ENCODE measurements at places on chromosomes 2 and 18.

DNA sequence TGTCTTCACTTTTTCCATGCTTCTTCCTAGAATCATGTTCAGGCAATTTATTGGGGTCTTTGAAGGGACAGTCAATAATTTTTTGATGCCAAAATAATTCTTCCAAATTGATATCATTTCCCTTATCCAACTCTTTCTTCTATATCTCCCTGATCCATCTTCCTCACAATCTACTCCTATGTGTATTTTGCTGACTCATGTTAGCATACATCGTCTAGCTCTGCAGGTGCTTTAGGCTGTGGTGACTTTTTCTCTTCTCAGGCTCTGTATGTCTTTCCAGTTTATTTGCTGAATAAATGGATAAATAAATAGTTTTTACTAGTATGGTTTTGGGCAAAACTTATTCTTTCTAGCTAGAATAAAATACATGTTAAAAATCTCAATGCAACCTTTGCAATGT is 1650.9 kb upstream of the TMEFF2 start:
- no peak for DNase-seq

DNA sequence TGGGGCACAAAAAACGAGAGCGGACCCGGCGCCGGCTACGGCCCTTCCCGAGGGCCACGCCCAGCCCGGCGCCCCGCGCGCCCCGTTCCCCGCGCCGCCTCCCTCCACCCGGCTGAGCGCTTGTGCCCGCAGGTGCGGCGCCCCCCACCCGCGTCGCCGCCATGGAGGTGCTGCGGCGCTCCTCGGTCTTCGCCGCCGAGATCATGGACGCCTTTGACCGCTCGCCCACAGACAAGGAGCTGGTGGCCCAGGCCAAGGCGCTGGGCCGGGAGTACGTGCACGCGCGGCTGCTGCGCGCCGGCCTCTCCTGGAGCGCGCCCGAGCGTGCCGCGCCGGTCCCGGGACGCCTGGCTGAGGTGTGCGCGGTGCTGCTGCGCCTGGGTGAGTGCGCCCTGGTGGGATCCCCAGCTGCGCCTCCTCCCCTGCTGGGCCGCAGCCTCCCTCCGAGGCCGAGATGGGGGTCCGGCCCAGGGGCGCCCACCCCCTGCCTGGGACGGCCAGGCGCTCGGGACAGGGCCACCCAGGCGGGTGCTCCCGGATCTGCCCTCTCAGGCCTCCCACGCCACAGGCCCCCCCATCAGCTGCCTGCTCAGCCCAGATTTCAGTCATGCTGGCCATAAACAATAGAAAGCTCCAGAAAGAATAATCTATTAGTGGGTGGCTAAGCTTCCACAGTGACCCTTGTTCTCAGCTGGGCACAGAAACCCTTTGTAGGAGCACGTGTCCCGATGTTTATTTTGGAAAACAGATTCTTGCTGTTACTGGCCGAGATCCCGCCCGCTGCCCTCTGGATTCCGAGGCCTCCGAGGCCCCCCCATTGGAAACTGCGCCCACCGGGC is 997 bp downstream of the BOK start:
- DNase-seq, result no peak

GRCh38 chr2:46336283-46336959 is 39.2 kb downstream of the EPAS1 start:
- DNase-seq, result no peak

- no peak for DNase-seq
Measured at GRCh38 chr2:231515603-231516002, 14.6 kb downstream of the NMUR1 start.

- no peak for DNase-seq
Measured at GRCh38 chr2:204964414-204964813, 419.1 kb downstream of the PARD3B start.

DNA sequence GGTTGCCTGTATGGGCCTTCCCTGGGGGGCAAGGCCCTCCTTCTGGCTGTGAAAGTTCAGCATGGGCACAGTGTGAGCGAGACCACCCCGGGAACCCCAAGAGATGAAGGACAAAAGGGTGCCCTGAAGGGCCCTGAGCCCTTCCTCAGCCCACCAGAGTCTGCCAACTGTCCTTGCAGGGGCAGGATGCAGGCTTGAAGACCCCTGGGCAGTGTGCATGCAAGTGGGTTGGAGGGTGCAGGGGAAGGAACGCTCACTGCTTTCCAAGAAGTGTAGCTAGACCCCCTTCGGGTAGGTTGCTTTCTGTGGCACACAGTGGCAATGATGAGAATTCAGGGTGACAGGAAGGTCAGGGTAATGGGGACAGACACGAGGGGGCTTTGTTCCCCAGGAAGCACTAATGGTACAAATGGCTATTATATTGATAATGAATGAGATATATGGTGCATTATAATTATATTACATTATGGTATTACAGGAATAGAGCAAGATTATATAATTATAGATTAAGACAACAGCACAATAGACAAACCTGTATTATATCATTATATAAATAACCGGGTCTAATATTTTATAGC is 228.7 kb downstream of the ATAD2B start:
- DNase-seq, result no peak

DNA sequence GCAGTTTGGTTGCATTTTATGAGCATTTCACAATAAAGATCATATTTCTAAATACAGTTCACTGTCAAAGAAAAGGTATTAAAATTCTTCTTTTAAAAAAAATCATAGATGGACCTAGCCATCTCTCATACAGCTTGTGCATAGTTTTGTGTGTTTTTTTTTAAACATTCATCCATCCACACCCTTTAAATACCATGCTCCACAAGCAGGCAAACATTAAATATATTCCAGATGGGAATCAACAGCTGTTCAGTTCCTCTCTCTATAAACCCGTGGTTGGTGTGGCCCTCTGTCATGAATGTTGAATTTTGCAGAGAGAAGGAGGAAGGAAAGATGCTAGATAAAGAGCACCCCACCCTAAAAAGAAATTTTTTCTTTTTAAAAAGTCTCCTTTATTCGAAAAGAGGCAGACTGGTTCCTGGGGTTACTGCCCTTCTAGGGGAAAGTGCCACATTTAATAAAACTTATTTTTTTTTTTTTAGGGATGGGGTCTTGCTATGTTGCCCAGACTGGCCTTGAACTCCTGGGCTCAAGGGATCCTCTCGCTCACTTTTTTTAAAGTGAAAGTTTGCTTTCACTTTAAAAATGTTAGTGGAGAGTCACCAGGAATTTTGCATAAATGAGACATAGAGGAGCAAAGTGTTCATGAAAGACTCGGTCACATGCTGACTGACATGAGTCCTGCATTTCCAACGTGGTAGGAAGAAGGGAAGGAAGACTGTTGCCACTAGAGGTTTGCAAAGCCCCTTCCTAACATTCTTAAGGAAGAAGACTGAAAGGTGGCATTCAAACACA is 73.9 kb upstream of the LMAN1 start:
- no peak for DNase-seq

- DNase-seq, result no peak
Measured at GRCh38 chr2:173136599-173136998, 61.0 kb downstream of the MAP3K20 start.

DNA sequence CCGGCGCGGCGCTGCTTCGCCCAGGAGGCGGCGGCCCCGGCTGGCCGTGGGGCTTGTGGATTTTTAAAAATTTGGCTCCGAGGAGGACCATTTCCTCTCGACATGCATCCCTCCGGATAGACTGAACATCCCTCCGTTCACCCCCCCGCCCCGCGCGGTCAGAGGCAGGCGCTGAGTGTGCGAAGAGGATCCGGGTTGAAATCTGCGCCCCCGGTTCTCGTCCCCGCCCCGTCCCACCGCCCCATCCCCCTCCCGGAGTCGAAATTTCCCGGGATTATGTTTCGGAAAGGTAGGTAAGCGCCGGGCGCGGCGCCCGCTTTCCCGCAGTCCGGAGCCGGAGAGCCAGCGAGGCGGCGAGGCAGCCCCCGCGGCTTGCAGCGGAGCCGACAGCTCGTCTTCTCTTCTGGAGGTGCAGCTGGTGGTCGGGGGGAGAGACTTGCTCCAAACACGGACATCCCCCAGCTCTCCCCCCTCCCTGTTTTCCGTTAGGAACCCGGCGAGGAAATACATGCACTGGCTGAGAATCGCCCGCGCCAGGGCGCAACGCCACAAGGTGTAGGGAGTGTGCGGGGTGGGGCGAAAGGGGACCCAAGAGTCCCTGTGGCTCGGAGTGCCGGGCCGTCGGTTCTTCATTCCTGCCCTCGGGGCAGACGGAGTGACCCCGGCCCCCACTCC is at the start of gene PRKCE:
Gene PRKCE (plus strand): TSS at position 261 of the 675 bp plus-strand sequence.
- DNase-seq, result no peak

- DNase-seq, result no peak
Measured at GRCh38 chr2:165725421-165725820, 68.6 kb downstream of the GALNT3 start.

DNA sequence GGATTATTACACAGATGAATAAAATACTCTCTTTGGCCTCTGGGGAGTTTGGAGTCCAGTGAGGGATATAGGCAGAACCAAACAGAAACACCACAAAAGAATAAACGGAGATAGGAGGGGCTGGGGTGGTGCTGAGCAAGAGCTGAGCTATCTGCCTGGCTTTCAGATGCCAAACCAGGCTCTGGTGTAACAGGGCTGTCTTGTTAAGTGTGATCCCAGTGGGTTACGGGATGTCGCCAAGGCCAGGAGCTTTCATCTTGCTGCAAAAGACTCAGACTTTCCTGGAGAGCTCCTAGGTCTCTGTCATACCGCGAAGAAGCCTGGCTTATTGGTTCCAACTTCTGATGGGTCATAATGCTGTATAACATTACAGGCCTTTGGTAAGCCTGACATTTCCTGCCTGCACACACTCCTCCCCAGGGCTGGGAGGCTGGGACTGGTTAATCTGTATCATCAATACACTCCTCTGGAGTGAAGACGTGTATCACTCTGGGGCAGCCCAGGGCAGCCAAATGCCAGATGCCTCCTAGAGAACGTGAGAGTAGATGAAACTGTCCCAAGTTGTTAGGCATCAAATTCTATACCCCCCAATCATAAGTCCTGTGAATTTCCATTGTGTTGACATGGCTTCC is 60.5 kb downstream of the STPG4 start:
- no peak for DNase-seq

DNA sequence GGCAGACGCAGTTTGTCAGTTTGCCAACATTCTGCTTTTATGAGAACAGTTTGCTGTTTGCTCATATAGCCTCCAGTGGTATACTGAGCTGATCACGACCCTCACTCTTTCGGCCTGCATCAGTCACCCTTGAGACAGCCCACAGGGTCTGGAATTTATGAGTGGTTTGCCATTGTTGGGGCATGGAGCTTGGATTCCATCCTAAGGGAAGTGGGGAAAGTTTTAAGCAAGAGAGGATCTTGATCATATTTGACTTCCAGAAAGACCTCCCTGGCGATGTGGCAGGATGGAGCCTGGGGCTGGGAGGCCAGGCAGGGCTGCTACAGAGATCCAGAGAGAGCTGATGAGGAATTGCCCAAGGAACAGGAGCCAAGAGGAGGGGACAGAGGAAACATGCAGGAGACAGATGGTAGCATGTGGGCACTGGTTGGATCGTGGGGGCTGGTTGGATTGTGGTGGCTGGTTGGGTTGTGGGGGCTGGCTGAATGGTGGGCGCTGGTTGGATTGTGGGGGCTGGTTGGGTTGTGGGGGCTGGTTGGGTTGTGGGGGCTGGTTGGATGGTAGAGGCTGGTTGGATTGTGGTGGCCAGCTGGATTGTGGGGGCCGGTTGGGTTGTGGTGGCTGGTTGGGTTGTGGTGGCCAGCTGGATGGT is 27.3 kb upstream of the GPR17 start:
- no peak for DNase-seq

DNA sequence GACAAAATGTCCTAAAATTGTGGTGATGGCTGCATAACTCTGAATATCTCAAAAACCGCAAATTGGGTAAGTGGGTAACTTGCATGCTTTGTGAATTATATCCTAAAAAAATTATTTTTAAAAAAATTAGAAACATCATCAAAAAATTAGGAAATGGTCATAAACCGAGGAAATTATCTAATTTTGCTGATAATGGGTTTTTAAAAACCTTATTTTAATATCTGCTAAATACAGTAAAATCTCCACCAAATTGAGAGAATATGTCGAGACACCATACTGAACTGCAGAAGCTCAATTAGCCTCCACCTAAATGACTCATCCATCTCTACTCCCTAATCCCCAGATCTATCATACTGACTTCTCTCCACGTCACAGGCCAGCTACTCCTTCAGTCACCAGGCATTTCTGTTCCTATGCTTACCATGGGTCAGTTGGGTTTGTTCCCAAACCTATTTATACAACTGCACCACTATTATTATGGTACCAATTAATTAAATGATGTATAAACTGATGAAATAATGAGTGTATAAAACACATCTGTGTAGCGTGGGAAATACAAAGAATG is 36.1 kb downstream of the SPIRE1 start:
- no peak for DNase-seq

DNA sequence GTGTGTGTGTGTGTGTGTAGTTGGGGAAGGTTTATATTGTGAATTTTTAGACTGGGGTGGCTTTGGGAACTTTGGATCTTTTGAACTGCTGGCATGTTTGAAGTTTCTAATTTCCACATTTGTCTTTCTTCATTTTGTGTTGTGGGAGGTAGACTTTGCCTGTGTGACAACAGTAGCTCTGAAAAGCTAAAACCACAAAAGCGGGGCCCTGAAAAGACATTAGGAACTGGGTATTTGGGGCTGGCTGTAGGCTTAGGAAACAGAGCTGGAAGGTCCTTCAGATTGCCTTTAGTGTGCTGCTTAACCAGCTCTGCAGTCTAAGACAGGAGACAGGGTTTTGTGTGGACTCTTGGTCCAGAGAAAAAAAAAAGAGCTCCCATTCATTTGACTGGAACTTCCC is 27.2 kb upstream of the DOCK10 start:
- no peak for DNase-seq

DNA sequence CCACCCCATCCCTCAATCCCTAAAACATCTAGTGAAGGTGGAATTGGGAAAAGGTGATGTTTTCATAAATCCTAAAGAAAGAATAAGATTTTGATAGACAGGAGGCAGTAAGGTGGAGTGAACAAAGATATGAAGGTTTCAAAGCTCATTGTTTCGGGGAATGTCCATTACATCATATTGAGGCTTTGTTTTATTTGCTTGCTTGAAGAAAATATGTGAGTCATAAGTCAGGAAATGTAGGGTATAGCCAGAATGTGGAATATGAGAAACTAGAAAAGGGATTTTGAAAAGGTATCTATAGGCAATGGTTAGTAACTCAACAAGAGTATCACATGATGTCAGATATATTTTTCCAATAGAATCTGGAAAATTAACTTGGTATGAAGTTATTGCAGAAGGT is 1178.5 kb upstream of the ACVR2A start:
- no peak for DNase-seq

DNA sequence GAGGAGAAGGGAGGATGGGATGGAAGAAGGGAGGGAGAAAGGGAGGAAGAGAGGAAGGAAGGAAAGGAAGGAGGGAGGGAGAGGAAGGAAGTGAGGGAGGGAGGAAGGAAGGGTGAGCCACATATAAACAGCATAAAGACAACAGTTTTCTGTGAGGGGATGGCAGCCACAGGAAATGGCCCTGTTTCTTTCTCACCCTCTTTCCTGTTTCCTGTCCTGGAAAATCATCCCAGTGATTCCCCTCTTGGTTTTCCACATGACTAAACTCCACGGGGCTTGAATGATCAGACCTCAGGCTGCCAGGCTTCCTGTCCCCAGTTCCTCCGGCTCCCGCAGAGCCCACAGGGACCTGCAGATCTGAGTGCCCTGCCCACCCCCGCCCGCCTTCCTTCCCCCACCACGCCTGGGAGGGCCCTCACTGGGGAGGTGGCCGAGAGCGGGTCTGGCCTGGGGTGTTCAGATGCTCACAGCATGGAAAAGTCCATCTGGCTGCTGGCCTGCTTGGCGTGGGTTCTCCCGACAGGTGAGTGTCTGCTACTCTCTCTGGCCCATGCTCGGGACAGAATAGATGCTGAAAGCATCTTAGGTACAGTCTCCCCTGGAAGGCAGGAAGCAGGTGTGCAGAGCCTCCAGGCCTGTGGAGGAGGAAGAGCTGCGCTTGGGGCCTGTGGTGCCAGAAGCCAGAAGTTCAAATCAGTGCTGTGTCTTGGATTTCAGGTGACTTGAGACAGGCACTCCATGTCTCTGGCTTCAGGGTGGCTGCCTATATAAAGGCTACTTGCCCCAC is at the start of gene SIGLEC15:
Gene SIGLEC15 (plus strand): TSS at position 418 of the 787 bp plus-strand sequence. CDS start 54 bp downstream, at position 472.
- no peak for DNase-seq
